ENCODE measurements at places on chromosomes 12 and 14.
A peak's percentile ranks its signal among the peaks of the same experiment; 100 is the strongest.

DNA sequence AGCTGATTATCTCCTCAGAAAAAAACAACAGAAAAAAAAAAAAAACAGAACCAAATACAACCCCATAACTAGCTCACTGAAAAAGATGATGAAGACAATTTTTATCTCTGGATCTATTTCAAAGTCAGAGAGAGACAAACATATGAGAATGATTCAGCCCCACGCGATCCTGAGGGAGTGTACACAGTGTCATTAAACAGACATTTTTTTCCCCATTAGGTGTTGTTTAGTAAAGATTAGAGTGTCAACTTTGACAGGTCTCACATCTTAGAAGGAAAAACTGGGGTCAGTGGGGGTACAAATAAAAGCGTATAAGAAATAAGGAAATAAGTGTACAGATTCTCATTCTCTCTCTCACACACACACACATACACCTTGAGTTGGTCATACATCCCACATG is 635.4 kb downstream of the NRXN3 start:
- no peak for DNase-seq

- no peak for DNase-seq
Measured at GRCh38 chr14:95424529-95424928, 91.9 kb downstream of the SYNE3 start.

DNA sequence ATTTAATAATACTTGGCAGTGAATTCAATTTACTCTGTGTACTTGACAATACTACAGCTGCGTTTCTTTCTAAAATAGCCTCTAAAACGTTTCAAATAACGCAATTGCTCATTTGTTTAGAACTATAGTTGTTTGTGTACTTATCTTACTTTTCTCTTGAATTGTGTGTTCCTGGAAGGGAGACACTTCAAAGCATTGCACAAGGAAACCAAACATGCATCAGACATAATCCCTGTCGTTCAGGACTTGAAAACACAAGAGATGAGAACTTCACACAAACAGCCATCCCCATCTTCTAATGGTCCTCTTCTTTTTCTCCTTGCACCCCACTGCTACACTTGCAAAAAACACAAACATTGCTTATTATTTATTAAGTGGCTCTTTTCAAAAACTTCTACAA is 38.5 kb downstream of the PTGER2 start:
- DNase-seq, result no peak

GRCh38 chr12:51925346-51926063 is 18.2 kb downstream of the ACVRL1 start:
- DNase-seq, result no peak

DNA sequence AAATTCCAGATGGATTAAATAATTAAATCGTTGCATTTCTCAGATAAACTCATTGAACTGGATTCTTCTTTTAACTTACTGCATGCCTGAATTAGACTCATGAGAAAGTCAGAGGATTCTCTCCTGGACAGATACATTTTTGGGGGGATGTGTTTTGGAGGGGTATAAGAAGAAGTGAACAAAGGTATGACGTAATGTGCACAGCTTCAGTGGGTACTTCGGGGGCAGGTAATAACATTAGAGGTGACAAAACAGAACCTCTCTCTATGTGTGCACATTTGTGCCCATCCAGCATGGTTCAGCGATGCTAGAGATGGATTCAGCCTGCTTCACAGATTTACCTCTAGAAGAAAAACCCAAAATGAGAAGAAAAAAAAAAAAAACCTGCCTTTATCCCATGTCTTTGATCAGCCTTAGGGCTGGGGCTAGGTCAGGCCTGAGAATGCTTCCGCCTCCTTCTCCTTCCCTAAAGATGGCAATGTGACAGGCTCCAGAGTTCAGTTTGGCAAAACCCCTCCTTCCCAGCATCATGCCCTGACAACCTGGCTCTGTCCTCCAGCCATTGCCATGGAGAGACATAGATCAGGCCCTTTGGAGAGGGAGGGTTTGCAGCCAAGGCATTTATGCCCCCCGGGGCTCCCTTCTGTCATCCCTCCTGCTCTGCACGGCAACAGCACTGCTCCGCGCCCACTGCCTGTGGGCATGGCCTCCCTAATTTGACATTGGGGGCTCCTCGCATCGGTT is 166.7 kb downstream of the KCNA5 start:
- no peak for DNase-seq

DNA sequence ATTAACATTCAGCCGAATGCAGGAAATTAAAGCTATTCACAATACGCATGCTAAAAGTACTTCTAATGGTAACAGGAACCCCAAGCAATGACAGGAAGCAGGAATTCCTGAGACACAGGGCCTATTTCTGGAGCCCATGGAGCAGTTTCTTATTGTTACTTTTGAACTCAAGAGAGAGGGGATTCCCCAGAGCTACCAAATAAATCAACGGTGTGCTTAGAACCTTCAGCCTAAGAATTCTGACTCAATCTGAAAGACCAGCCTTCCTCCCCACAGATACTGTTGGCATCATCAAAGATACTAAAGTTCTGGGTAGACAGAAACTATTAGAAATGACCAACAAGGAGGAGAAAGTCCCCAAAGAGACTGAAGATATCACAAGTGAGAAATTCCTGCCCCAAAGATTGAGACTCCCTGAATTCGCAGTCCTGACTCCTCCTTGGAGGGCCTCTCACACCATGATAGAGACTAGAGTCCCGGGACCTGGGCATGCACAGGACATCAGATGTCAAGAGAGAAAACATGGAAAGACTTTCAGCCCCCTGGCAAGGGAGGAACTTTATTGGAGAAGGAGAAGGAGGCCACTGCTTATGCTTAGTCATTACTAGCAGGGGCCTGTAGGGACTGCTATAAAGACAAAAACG is 32.7 kb downstream of the RTRAF start:
- no peak for DNase-seq

- DNase-seq, result no peak
Measured at GRCh38 chr14:73973497-73973896, 23.4 kb downstream of the COQ6 start.

DNA sequence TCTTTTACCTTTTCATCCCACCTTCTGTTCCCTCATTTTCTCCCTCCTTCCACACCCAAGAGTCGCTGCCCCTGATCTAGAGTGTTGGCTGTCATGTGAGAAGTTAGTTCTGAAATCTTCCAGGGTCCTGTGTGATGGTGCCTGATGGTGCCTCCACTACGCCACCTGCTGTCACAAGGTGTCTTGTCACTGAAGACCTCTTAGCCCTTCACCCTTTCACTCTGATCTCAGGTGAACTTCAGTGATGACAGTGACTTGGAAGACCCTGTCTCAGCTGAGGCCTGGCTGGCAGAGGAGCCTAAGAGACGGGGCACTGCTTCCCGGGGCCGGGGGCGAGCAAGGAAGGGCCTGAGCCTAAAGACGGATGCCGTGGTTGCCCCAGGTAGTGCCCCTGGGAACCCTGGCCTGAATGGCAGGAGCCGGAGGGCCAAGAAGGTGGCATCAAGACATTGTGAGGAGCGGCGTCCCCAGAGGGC is 7.6 kb upstream of the PFDN5 start:
- DNase-seq, result peak; percentile 11

- DNase-seq, result no peak
Measured at GRCh38 chr12:9980126-9980525, 8.9 kb downstream of the CLEC12A start.

- DNase-seq, result no peak
Measured at GRCh38 chr12:45981075-45981837, 9.1 kb downstream of the SCAF11 start.

DNA sequence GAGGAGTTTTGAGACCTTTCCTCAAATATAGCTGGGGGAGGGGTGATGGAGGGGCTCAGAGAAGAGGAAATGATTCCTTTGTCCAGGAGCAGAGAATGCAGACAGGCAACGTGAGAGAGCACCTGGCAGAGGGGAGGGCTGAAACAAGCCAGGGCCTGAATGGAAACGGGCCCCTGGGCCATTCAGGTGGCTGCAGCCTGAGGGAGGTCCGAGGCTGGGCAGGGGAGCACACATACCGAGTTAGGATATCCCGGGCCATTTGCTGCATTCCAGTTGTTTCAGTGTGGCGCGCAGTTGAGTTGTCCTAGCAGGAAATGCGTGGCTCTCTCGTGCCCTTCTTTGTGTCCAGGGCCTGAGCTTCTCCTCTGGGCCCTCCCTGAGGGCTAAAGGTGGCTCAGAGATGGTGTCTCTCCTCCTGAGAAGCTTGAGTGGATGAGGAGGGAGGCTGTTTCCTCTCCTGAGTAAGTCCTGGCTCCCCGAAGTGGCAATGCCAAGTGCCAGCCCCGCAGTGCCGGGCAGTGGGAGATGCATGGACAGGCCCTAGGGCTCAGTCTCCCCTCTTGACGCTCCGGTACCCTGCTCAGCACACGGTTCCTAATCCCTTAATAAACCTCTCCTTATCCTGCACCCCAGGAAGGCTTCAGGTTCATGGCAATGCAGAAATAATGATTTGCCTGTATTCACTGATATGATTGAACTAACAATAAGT is 85.5 kb upstream of the VRK1 start:
- no peak for DNase-seq

GRCh38 chr12:118611295-118611694 is 234.9 kb downstream of the SUDS3 start:
- peak; percentile 12 for DNase-seq

- DNase-seq, result no peak
Measured at GRCh38 chr14:60226298-60226697, 22.7 kb upstream of the PPM1A start.

- no peak for DNase-seq
Measured at GRCh38 chr12:87310126-87310525, 719.1 kb downstream of the C12orf50 start.

DNA sequence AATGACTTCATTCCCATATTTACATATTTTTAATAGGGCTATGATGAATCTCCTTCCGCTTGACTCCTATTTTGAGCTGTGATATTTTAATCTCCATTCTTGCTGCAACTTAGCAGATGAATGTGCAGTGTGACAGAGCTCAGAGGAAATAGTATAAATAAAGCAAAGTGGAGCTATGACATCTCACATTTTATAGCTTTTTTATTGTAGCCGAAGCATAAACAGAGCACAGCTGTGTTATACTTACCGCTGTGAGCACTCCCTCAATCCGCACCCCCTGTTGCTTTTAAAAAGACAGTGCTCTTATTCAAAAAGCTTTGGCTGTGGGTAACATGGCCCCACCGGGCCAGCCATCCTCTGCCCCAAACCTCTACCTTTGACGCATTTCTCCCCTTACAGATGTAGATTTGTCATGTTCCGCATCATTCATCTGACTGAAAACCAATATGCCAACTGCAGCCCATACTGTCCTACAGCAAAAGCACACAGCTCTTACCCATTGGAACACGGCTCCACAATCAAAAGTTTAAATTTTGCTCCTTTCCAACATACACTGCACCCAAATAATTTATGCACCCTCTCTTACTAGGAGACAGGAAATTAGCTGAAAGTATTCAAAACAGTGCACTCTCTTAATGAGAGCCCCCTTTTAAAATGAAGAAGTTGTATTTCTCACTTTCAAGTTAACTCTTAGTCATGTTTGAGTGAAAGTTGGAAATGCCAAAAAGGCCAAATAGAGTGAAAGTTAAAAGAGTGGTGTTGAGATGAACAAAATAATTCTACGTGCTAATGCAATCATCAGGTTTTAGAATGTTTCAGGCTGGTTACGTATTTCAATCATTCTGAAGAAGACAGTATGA is 429.3 kb upstream of the SOX5 start:
- DNase-seq, result no peak

DNA sequence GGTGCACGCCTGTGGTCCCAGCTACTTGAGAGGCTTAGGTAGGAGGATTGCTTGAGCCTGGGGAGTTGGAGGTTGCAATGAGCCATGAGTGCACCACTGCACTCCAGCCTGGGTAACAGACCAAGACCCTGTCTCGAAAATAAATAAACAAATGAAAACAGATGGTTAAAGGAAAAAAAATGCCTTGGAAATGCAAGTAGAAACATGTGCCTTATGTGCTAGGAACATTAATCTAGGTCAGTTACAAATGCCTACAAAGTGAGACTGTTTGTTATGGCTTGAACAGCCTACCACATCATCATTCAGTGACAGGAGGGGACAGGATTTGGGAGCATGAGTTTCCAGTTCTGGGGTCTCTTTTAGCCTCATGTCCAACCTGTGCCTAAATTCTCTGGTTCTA is 52.4 kb upstream of the BCAT1 start:
- no peak for DNase-seq

DNA sequence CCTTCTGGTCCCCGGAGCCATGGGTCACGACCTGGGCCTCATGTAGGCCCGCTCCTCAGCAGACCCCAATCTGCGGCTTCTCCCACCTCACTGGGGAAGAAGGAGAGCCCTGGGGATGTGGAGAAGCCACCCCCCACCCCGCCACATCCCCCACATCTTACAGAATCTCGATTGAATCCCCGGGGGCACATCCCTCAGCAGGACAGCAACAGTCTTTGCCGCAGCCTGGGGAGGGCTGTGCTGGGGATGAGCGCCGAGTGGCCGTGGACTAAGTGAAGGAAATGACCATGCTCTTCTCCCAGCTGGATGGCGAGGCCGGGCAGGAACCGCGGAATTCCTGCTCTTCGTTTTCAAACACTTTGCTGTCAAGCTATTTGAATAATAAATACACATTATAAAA is 169.0 kb upstream of the RTL1 start:
- DNase-seq, result no peak

DNA sequence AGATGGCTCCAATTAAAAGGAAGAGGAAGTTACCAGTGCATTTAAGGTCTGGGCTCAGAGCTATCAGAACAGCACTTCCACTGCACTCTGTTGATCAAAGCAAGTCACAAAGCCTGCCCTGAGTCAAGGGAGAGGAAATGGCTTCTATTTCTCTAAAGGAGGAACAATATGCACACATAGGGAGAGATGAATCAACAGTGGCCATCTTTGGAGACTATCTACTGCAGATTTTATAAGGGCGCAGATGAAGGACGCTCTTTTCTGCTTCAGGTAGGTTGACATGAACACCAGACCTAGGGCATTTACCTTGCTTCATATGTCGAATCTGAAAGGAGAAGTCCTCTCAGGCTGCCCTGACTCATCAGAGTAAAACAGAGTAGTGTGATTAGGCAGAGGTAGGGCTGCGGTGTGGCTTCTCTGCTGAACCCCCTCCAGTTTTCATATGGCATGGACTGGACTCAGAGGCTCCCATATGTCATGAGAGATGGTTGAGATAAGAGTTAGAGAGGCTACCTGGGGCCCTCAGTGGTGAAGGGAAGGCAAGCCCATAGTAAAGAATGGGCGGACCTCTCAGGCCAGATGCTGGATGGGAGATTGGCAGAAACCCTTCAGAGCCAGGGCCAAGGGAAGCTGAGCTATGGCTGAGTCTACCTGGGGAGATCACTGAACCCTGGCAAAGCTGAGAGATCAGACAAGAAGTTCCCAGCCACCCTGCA is 84.4 kb downstream of the ARF6 start:
- DNase-seq, result no peak

- no peak for DNase-seq
Measured at GRCh38 chr12:100752841-100753240, 41.7 kb upstream of the ANO4 start.

- DNase-seq, result no peak
Measured at GRCh38 chr14:105844810-105845724, 318.7 kb downstream of the TMEM121 start.

DNA sequence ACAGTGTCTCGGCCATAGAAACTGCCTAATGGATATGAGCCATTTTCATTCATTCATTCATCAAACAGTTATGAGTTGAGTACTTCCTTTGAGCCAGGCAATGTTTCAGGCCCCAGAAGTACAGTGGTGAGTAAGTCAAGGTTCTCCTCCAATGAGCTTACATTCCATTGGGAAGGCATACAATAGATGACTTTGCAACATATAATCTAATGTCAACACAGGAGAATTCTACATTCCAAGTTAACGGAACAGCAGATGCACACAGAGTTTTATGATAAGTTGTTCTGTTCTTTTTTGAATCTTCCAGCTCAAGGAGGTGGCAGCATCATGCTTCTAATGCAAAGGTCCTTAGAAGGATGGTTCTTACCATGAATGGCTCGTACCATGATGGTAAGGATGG is 3.2 kb upstream of the RFC5 start:
- no peak for DNase-seq
